ENCODE measurements at places on chromosomes 12 and 14.

- DNase-seq, result no peak
These were observed 649.2 kb upstream of the MIS18BP1 start for GRCh38 chr14:45902241-45902640.

GRCh38 chr12:131860472-131861260 is 32.5 kb downstream of the MMP17 start:
- peak; percentile 45 for DNase-seq

DNA sequence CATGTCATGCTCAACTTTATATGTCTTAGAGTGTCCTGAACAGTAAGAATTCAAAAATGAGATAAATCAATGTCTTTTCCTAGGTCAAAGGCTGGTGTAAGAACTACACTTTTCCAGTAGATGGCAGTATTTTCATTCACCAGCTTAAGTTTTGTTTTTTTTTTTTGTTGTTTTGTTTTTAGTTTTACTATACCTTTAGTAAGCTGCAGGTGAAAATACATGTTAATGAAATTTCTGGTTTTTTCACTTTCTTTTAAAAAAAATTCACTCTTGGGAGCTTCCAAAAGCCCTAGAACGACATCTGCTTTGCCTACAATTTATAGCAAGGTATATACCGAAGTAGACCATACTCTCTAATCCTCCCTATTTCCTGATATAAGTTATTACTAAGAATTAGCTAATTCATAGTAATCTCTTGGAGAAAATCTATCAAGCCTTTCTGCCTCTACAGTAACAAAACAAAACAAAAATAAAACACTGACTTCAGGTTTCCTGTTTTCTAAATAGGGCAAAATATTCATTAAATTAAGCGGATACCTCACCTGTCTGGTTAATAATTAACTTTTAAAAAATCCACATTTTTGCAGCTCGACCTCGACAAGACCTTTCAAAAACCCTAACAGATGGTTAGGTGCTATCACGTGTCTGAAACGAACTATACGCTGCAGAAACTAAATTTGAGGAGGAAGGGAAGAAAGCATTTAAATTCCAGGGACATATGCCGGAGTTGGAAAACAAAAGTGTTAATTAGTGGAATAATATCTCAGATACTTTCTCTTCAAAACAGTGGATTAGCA is 2.7 kb upstream of the SAMD4A start:
- DNase-seq, result no peak

GRCh38 chr12:13595536-13596443 is 385.6 kb downstream of the GRIN2B start:
- no peak for DNase-seq

- DNase-seq, result no peak
These were observed 80.1 kb downstream of the CHST11 start for GRCh38 chr12:104536841-104537240.

DNA sequence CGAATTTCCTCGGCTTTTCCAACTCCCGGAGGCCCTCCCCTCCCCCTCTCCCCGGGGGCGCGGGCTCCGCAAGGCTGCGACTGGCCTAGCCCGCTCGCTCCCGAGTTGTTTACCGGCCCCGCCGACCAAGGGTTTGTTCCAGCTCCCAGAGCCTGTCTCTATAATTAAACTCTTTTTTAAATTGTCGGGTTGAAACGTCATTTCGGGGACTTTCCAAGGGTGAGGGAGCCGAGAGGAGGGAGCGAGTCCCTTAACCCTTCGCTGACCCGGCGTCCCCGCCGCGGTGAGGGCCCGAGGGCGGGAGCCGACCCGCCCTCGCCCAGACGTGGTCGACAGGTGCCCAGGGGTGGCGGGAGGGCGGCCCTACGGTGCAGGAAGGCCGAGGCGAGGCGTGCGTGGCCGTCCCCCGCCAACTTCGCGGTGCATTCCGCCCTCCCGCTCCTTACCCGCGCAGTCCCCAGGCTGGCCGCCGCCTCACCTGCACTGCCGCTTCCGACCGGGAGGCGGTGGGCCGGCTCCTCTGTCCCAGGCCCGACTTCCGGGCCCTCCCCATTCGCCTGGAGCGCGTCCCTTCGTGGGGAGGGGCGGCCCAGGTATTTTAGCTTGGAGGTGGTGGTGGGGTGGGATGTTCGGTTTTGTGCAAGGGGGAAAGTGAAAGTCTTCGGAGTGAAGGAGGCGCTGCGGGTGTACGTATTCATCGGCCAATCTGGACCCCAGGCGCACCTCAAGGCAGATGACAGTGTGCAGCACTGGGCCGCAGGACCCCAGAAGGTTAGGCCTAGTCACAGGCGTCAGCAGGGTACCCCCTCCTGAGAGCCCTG is 2.9 kb upstream of the ZFP36L1 start:
- DNase-seq, result no peak

DNA sequence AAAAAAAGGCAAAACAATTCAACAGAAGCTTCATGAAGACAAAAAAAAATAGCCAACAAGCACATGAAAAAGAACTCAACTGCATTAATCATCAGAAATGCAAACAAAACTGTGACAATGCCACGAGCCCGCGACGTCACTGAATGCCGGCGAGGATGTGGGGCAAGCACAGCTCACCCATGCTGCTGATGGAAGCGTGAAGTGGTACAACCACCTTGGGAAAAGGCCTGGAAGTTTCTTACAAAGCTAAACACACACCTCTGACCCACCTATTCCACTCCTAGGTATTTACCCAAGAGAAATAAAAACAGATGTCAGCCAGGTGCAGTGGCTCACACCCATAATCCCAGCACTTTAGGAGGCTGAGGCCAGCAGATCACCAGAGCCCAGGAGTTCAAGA is 10.5 kb downstream of the BTBD6 start:
- DNase-seq, result no peak

- no peak for DNase-seq
These were observed 24.3 kb downstream of the MOAP1 start for GRCh38 chr14:93160353-93160801.

GRCh38 chr12:46919666-46920400 is 94.0 kb upstream of the SLC38A4 start:
- DNase-seq, result no peak

Data from GM04503 (cell line).